ENCODE measurements at places on chromosomes 4 and X.

DNA sequence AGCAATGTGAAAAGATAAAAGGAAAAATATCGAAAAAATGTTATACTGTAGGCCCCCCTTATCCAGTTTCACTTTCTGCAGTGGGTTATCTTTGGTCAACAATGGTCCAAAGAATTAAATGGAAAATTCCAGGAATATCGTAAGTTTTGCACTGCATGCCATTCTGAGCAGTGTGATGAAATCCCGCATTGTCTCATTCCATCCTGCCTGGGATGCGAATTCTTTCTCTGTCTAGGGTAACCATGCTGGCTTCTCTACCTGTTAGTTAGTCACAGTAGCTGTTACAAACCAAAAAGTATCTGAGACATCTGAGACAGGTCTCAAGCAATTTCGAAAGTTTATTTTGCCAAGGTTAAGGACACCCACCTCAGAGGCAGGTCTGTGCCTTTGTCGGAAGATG lies 170.3 kb downstream of the COX18 start:
- DNase-seq, result no peak

DNA sequence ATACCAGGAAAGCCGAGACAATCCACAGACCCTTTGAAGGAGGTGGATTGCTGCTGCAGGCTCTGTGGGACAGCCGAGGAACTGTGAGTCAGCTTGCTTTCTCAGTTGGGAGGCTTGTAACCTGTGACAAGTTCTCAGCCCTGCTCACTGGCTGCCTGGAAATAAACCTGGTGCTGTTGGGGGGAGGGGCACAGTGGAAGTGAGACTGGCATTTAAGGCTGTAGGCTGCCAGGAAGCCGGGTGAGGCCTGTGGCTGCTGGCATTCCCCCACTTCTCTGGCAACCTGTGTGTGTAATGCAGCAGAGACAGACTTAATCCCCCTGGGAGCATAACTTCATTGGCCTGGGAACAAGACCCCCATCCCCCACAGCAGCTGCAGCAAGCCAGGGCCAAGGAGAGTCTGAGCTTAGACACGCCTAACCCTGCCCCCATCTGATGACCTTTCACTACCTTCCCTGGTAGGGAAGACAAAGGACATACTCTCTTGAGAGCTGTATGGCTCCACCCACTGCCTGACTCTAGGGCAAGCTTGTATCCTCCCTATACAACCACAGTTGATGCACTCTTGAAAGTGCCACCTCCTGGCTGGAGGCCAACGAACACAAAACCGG lies 64.1 kb downstream of the ALPK1 start:
- no peak for DNase-seq

GRCh38 chrX:124747295-124747694 lies 400.9 kb downstream of the SH2D1A start:
- no peak for DNase-seq

- DNase-seq, result no peak
These were observed 67.2 kb upstream of the C1GALT1C1 start for GRCh38 chrX:120697053-120697452.

DNA sequence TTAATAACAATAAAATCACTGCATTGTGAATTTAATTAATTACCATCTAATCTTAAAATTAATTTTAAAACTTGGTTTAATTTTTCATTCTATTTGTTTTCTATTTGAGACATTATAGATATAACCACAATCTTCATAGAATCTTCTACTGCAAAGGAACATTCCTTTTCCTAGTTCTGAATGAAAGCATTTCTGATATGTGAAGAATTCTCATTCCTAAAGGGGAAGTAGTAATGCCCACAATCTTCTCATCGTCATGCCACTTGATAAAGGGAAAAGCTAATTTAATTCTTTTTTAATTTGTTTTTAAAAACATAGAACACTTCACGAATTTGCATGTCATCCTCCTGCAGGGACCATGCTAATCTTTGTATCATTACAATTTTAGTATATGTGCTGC lies 23.7 kb downstream of the MGARP start:
- no peak for DNase-seq

GRCh38 chr4:39970671-39971640 lies 6.8 kb downstream of the PDS5A start:
- peak; percentile 9 for DNase-seq

DNA sequence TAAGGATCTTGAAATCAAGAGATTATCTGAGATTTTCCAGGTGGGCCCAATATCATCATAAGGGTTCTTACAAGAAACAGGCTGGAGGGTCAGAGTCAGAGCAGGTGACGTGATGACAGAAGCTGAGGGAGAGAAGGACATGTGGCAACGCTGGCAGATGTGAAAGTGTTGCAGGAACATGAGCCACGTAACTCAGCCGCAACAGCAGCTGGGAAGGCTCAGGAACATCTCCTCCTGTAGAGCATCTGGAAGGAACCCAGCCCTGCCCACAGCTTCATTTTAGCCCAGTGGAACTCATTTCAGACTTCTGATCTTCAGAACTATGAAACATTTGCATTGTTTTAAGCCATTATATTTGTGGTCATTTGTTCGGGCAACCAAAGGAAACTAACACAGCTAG lies 156.3 kb upstream of the VEGFC start:
- DNase-seq, result no peak

- DNase-seq, result no peak
These were observed 75.6 kb downstream of the CPE start for GRCh38 chr4:165454426-165454825.

DNA sequence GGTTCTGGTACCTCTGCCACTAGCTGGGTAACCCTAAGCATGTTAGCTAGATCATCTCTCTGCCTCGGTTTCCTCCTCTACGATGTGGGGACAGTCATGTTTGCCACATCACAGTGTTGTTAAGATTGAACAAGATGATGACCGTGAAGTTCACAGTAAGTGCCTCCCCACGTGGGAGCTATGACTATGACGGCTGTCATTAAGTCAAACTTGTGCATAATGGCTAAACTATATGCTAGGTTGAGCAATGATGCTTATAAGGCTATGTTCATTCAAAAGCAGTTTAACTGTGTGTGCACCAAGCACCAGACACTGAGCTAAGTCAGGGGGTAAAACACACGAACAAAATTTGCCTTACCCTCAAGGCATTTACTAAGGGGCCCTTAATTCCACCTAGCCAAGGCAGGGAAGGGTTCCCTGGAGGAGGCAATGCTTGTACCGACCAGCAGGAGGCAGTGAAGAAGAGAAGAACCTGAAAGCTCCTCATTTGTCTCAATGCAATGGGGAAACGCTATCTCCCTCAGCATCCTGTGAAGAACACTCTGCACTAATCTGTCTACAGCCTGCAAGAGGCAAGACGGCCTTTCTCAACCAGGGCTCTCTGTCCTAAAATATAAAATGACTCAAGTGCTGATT lies 52.9 kb downstream of the MAP7D2 start:
- DNase-seq, result no peak

GRCh38 chr4:3801521-3801920 lies 35.3 kb downstream of the ADRA2C start:
- DNase-seq, result no peak

- no peak for DNase-seq
These were observed 240.6 kb upstream of the NOCT start for GRCh38 chr4:138774940-138775339.

GRCh38 chr4:97106161-97106560 lies 1037.1 kb downstream of the STPG2 start:
- DNase-seq, result no peak

GRCh38 chr4:185092535-185093197 lies 50.4 kb upstream of the SLC25A4 start:
- no peak for DNase-seq

DNA sequence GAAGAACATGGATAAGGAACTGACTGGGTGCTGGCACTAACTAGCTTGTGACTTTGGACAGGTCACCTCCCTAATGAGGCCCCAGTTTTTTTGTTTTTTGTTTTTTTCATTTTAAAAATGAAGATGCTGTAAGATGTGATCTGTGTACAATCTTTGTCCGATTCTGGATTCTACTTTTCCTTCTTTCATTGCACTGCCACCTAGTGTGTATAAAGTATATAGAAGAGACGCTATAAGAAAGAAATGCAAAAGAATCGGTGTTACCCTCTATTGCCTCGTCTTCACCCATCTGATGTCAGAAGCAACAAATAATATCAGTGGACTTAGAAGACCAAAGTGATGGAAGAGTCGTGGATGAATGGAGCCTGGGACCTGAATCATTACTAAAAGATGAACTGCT lies 58.6 kb upstream of the P2RY10 start:
- DNase-seq, result peak; percentile 53

GRCh38 chr4:173343832-173344397 lies 9.8 kb upstream of the HMGB2 start:
- DNase-seq, result no peak

GRCh38 chr4:182245541-182246215 lies 2.5 kb downstream of the TENM3 start:
- DNase-seq, result no peak

- DNase-seq, result no peak
These were observed 3.7 kb downstream of the TBC1D9 start for GRCh38 chr4:140752291-140753068.

DNA sequence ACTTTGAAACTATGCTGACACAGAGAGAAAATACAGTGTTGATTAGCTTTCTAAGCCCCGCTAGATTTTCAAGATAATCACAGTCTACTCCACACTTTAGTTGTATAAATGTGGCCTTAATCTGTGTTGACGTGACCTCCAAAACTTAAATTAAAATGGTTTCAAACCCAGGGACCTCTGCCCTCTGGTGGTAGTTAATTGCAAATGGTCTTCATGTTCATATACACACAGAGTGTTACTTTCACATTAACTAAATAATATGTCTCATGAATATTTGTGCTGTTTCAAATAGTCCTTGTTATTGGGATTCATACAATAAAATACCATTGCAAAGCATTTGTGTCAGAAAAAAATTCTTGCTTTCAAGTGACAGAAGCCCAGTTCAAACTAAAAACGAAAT lies 64.3 kb downstream of the TASL start:
- DNase-seq, result no peak

GRCh38 chr4:498328-498904 lies 540 bp downstream of the ZNF721 start:
- peak; percentile 52 for DNase-seq

DNA sequence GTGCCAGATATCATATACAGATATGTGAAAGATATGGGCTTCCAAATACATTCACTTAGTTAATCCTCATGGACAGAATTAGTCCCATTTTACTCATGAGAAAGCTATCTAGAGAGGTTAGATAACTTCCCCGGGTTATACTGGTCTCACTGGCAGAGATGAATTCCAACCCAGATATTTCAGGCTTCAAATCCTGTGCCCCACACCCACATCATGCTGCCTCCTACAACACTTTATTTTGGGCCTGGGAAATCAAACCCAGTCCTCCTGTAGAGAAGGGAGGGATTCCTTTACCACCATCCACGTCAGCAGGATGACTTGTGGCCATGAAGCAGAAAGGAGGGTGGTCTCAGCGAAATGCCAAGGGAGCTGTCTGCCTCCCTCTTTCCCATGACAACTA lies 113.8 kb downstream of the ATP10D start:
- DNase-seq, result no peak

GRCh38 chrX:1435241-1435895 lies 17.3 kb downstream of the ASMTL start:
- no peak for DNase-seq

DNA sequence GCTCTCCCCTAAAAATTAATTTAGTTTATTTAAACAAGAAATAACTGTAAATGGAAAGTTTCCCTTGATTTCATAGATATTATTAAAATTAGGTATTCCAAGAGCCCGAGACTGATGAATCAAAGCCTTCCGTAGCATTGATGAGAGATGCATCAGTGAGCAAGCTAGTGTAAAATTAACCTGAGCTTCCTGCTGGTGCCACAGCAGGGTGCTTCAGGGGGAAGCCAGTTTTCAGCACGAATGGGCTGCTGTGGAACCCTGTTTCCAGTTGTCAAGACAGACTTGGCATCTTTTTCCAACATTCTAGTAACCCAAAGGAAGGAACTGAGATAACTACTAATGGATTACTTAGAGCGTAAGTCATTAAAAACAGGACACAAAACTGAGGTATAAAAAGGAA lies 221.7 kb downstream of the RBMX2 start:
- no peak for DNase-seq

DNA sequence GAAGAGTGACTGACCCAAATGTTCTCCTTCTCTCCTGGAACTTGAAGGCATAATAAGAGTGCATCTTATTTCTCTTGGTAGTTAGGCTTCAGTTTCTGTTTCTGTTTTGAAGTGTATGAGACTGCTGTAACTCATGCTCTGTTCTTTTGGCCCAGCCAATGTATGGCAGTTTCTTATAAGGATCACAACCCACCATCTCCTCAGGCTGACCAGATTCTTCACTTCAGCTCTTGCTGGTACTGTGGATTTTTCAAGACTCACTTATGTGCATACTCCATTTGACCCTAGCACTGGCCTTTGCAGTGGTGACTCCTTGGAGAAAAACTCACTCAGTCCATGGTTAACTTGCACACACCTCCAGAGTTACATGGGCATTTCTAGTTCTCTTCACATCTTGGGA lies 9.6 kb upstream of the YTHDC1 start:
- DNase-seq, result no peak

DNA sequence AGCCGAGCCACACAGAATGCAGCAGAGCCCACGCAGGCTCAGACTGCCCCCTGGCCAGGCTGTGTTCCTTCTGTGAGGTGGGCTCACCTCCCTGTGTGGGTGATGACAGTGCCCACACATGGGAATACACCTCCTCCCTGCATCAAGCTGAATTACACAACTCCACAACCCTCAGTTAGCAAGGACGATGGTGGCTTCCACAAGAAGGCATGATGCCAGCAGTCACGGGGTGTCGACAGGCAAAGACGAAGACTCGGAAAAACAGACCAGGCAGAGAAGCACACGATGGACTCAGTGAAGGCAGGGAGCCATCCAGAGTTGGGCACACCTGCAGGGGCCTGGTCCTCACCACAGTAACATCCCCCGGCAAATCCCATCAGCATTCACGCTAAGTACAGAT lies 12.1 kb downstream of the LETM1 start:
- no peak for DNase-seq

- DNase-seq, result no peak
These were observed 237.2 kb downstream of the ASMT start for GRCh38 chrX:1852082-1852481.

DNA sequence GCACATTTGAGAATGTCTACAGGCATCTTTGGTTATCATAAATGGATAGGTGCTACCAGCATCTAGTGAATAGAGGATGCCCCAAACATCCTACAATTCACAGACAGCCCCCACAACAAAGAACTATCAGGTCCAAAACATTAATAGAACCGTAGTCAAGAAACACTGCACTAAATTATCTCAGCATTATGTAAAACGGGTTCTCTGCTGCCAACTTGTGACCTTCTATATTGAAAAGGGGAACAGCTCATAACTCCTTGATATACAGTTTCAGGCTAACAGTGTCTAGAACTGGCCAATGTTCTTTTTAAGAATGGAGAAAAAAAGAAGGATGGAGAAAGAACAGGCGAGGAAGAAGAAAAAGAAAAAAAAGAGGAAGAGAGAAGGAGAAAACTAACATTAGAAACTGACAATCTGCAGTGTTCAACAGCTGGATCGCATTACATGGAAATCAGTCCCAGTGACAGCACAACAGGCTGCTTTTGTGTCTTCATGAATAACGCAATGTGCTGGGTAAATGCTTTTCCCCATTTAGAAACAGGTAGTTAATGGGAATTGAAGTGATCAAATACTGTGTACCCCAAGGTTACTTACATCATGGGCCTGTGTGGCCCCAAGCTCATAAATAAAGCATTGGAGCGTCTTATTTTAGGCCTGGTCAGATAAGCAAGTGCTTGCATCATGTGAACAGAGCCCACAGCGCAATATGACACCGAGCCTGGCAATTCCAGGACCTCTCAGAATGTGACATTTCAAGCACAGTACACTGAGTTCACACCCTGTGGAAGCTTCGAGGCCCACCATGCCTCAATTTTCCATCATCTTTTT lies 339.5 kb downstream of the DHX15 start:
- DNase-seq, result no peak

- no peak for DNase-seq
These were observed 113.0 kb downstream of the SPATA18 start for GRCh38 chr4:52164116-52164515.

Data from hematopoietic multipotent progenitor cell (in vitro differentiated cells).